ENCODE measurements at places on chromosomes 1 and 21.

GRCh38 chr1:23118957-23119792 lies 49.5 kb downstream of the LUZP1 start:
- DNase-seq = no peak

GRCh38 chr1:6727535-6727934 lies 25.9 kb upstream of the DNAJC11 start:
- peak; percentile 36 for DNase-seq

DNA sequence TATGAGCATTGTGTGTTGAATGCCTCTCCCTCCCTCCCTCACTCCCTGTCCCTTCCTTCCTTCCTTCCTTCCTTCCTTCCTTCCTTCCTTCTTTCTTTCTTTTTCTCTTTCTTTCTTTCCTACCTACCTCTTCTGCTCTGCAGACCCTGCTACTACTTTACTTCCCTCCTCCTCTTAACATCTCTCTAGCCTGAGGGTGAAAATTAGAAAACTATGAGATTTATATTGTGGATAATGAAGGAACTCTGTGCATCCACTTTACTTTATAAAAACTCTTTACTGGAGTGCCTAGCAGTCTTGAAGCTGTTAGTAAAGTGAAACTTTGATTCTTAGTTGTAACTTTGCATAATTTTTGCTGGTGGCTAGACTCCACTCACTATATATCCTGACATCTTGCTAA lies 572.2 kb downstream of the RWDD3 start:
- DNase-seq = no peak

- DNase-seq = no peak
Measured at GRCh38 chr1:206581571-206581981, 30.7 kb downstream of the EIF2D start.

DNA sequence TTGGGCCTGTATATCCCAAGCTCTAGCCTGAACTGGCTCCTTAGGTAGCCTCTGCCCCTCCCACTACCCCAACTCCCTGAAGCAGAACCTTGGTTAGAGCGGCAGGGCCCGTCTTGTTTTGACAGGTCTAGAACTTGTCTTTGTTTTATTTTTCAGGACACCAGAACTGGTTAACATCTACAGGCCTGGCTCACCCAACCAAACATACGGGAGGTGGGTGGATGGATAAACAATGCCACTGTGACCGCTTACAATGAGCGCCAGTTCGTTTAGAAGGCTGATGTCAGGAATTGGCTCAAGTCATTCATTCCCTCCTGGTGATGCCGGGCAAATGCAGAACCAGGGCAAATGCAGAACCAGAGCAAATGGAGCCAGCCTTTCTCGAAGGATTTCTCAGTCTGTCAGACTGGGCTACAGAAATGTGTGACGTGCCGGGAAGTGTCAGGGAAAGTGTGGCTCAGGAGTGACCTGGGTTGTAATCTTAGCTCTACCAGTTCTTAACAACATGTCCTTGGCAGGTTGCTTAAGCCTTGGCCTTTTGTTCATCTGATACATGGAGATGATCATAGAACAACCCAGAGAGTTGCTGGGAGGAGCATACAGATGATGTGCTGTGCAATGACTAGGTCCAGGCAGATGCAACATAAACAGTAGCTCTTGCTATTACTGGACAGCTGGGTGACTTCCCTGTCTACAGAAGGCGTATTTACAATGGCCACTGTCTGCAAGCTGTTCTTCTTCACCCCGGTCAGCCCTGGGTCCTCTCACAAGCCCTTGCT lies 30.5 kb upstream of the BTG2 start:
- no peak for DNase-seq

- DNase-seq = no peak
Measured at GRCh38 chr1:180837020-180837419, 75.7 kb upstream of the KIAA1614 start.

DNA sequence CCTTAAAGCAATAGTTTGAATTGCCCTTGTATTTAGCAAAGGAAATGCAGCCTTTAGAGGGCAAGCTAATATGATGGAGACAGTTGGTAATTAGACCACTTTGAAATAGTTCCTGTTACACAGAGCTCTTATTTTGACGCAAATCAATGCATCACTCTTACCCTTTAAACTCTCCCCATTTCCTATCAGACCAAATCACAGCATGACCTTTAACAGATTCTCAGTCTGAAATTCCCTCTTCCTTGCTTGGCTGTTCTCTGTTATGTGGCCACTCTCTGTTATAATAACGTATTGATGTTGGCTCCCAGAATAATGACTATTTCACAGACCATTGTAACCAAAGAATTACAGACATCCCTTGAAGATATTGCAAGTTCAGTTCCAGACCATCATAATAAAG lies 66.9 kb upstream of the NGF start:
- DNase-seq = peak; percentile 7

DNA sequence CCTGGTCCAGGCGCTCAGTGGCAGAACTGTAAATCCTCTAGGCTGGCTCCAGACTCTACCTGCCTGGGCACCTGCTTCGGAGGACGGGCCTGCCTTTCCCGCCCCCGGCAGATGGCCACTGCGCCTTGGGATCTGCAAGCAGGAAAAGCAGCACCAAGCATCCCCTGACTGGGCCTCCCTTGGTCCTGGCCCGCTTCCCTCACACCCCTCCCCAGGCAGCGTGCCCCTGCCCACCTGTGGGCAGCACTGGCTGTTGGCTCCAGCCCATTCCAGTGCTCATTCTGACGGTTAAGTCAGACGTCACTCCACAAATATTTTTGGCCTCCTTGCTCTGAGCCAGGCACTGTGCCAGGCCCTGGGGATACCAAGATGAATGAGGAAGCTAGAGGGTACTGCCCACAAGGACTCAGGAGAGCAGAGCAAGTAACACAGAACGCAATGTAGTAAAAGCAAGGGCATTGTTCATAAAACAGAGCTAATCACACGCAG lies 22.0 kb upstream of the BLACAT1 start:
- DNase-seq = peak; percentile 7

- DNase-seq = no peak
Measured at GRCh38 chr1:77100875-77101274, 118.4 kb downstream of the PIGK start.

DNA sequence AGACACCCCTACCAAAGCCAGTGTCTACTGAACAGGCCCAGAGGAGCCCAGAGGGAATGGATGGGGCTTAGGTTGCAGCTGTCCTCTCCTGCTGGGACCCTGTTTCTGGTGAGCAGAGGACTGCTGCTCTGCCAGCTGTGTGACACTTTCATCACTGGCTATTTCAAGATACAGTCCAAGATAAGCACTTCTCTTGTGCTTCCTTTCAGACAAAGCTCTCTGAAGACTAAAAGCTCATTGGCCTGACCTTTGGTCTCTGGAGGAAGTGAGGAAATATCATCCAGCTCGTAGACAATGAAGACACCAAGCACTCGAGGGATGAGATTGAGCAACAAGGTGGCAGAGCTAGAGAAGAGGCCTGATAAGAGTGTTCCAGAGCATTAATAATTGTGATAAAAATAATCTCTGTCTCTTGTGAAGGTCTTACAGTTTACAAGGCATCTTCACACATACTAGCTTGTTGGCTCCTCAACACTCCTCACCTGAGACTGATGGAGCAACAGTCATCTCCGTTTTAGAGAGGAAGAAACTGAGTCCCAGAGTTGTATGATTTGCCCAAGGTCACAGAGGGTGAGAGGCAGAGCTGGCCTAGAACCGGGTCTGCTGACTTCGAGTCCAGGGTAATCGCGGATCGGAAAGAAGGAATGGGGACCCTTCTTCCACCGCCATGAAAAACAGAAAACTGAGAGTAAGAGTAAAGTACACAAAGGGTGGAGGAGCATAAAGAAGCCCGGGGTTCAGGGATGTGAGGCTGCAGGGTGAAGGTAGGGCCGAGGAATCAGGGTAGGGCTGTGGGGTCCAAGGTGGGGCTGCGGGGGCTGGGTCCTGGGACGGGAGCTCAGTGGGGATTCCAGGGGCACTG lies 666 bp downstream of the PAFAH2 start:
- DNase-seq = no peak

DNA sequence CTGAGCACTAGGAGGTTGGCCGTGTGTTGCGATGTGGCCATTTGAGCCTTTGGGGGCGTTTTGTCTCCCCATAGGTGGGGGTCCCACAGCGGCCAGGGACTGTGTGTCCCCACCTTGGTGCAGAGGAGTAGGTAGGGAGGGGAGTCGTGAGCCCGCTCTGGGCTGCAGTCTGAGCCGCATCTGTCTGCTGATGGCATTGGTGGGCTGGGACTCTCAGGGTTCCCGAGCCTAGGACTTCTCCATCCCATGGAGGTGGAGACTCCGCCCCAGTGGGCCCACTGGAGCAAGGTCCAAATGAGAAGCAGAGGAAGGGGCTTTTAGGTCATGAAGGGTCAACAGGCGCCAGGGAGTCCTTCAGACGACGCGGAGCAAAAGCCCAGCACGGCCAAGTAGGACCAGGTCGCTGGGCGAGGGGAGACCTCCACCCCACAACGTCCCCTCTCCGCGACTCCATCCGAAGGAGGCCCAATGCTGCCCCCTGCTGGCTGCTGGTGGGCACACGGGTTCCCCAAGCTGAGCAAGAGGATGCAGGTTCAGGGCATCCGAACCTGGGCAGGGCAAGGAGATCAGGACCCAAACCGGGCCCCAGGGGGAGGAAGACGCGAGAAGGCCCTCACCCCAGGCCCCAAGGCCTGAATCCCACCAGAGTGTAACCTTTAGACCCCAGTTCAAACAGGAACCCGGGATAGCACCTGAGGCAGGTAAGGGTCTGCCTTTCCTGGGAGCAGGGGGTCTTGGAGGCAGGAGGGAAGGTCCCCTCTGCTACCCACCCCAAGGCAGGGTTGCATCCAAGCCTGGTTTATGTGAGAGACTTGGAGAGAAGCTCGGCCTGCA lies 14.9 kb downstream of the TTC34 start:
- DNase-seq = peak; percentile 21

GRCh38 chr1:205704903-205705302 lies 24.6 kb upstream of the SLC45A3 start:
- DNase-seq = no peak

DNA sequence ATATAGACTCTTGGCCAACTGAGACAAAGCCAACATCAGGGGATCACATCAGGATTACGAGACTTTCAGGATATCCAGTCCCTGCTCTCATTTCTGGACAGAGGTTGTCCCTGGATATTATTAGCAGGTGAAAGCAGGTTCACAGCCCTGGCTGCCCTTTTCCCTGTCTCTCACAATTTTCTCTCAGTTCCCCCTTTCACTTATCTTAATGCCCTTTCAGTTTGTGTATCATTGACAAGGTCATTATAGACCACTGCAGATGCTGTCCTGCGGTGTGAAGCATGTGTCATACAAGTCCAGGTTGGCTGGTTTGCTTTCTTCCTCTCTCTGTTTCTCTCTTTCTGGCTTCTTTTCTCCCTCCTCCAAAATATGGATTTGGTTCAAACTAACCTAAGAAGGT lies 2.1 kb upstream of the KLHDC9 start:
- no peak for DNase-seq

DNA sequence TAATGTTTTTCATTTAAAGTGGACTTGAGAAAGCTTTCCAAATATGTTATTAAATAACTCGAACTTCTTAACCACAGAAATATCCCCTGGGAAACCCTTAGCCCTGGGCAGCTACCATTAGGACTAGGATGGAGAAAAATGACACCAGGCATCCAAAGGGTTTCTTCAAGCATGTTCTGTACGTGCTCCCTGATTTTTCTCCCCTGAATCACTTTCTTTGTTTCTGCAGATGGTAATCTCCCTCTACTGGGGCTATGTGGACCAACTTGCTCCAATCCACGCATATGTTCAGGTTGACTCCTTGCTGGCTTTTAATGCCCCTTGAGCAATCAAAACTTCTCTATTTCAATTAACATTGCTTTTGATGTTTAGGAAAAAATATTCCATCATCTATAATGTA lies 312.7 kb upstream of the C1orf87 start:
- DNase-seq = no peak

- no peak for DNase-seq
Measured at GRCh38 chr1:52739699-52740467, 13.6 kb downstream of the ZYG11B start.

GRCh38 chr1:2358651-2359640 lies 32.4 kb downstream of the MORN1 start:
- no peak for DNase-seq

GRCh38 chr1:219858980-219859379 lies 69.4 kb downstream of the SLC30A10 start:
- no peak for DNase-seq

GRCh38 chr1:64790832-64791487 lies 46.1 kb downstream of the RAVER2 start:
- no peak for DNase-seq

- no peak for DNase-seq
Measured at GRCh38 chr1:98839840-98840239, 164.8 kb downstream of the PLPPR5 start.

- DNase-seq = no peak
Measured at GRCh38 chr1:175314300-175314699, 121.7 kb upstream of the KIAA0040 start.

- no peak for DNase-seq
Measured at GRCh38 chr1:196324345-196324744, 283.9 kb downstream of the KCNT2 start.

DNA sequence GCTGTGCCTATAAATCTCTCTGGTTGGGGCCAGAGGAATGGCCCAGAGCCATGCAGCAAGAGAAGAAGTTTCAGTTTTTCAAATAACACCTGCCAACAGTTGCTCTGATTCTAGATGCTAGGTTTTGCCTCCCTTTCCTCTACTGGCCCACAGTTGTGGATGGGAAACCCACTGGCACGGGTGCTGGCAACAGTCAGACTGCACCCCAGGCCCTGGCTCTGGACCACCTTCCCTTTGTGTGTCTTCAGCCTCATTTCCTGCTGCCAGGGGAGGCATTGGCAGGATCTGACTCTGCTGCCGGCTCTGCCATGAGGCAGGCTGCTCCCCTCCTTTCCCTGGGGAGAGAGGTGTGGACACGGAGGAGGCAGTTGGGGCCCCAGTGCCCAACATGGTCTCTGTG lies 142.0 kb downstream of the IGSF21 start:
- no peak for DNase-seq

DNA sequence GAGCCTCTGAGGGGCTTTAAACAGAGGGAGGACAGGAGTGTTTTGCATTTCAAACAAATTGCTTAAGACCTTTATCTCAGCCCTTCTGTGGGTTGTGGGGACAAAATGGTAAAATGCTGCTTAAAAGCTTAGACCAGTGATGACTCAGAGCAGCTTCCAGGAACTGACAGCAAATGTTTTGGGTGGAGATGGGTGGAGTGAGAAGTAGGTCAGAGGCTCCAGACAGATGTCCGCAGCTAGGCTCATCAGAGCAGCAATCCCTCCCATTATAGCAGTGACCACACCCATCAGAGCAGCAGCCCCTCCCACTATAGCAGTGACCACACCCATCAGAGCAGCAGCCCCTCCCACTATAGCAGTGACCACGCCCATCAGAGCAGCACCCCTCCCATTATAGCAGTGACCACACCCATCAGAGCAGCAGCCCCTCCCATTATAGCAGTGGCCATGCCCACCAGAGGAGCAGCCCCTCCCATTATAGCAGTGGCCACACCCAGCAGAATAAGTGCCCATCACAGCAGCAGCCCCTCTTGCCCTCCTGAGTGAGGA lies 532.2 kb downstream of the MATN1 start:
- peak; percentile 2 for DNase-seq

Data from NCI-H460 (cell line).